ENCODE measurements at places on chromosomes 5 and 9.

- no peak for DNase-seq
Observed at GRCh38 chr5:69454460-69455249, 37.9 kb upstream of the OCLN start.

DNA sequence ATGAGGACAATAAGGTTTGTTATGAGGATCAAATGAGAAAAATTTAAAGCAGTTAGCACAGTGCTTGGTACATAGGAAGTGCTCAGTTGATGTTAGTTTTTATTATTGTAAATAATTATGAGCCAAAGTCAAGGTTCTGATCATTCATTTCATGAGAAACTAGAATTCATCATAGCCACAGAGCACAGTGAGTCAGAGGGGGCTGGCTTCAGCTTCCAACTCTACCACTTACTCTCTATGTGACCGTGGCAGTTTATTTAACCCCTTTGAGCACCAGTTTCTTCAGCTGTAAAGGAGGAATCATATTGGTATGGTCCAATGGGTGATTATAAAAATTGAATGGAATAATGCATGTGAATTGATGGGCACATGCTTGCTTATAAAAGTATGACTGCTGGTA lies 39.4 kb downstream of the KLHL3 start:
- DNase-seq, result no peak

GRCh38 chr9:121935739-121936138 lies 157.4 kb downstream of the TTLL11 start:
- DNase-seq, result no peak

DNA sequence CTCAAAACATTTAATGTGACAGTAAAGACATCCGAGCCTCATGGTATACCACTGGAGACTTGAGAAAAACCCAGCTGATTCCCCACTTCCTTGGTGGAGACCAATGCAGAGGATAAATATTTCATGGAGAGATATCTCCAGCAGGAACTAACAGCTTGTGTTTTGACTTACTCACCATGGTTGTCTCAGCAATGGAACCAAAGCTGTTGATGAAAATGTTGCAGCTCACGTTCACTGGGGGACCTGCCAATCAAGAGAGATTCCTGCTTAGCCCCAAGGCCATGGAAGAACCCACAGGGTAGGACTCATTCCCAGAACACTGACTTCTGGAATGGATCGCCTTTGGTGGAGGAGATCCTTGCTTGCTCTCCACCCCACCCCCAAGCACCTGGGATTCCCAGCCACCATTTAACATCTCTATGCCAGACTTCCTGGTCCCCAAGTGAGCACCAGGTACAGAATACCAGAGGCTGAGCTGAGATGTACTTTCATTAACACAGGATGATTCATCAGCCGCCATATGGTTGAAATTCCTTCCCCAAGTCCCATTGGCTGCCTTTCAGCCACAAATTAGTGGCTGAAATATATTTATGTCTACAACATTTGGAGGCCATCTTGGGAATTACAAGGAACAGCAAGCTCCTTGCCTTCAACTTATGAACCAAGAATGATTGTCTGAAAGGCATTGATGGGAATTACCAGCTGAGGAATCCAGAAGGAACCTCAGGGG lies 37.9 kb downstream of the GLRA1 start:
- no peak for DNase-seq

GRCh38 chr5:1726956-1727355 lies 72.7 kb downstream of the MRPL36 start:
- DNase-seq, result no peak

DNA sequence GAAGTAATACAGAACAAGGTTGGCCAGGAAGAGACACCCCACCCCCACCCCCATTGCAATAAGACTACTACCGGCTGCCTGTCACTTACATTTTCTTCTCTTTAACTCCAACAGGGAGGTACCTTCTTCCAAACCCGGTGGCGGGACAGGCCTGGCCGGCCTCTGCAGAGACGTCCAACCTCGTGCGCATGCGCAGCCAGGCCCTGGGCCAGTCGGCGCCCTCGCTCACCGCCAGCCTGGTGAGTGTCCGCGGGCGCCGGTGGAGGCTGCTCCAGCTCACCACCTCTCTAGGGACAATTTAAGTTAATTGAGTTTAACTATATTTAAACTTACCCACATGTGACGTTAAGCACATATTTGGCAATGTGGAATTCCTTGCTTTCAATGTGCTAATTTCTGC lies 192.4 kb downstream of the MAST4 start:
- DNase-seq, result no peak

- DNase-seq, result no peak
Observed at GRCh38 chr9:92325991-92326500, 293 bp downstream of the CENPP start.

GRCh38 chr5:32690153-32690552 lies 21.0 kb upstream of the NPR3 start:
- no peak for DNase-seq

DNA sequence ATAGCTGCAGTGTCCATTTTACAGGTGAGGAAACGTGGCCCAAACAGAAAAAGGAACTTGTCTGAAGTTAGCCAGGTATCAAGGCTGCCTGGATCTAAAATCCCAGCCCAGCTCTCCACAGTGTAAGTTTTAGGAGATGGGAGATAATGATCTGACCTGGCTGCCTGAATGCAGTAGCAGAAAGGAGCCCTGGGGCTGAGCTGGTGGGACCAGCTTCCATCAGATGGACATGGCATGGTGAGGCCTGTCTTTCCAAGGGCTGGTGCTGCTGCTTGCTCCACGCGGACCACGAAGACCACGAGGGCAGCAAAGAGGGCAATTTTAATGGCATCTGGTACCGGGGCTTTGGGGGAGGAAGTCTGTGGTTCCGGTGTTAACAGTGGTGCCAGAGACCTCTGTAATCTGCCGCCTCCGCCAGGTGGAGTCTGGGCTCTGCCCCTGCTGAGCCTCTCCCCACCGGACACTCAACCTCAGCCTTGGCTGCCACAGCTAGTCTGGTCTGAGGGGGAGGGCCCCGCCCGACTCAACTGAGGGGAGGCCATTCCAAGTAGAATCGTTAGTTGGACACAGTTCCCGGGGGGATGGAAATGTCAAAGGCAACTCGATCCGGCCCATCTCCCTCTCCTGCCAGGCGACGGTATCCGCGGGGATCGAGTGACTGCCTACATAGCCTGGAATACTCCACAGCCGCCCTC lies 650 bp downstream of the MYORG start:
- DNase-seq, result peak; percentile 78

- no peak for DNase-seq
Observed at GRCh38 chr9:17425384-17425783, 153.5 kb upstream of the SH3GL2 start.

GRCh38 chr5:98933445-98934072 lies 4.8 kb upstream of the CHD1 start:
- DNase-seq, result peak; percentile 15

GRCh38 chr5:148974642-148975327 lies 88.1 kb downstream of the SH3TC2 start:
- DNase-seq, result no peak

DNA sequence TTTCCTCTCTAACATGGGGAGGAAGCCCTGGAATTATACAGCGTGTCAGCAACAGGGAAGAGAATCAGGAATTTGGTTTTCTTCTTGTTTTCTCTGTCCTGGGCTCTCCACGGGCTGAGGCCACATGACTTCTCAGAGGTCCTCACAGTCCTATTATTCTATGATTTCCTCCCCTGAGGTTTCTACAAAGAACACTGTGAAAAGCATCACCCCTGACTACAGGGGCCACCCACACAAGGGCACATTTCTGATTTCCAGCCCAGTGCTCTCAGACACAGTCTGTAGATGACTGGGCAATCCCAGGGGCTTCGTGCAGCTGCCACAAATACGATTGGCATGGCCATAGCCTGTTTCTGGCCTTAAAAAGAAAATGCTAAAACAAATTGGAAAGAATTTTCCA lies 284.9 kb downstream of the CEMIP2 start:
- no peak for DNase-seq

DNA sequence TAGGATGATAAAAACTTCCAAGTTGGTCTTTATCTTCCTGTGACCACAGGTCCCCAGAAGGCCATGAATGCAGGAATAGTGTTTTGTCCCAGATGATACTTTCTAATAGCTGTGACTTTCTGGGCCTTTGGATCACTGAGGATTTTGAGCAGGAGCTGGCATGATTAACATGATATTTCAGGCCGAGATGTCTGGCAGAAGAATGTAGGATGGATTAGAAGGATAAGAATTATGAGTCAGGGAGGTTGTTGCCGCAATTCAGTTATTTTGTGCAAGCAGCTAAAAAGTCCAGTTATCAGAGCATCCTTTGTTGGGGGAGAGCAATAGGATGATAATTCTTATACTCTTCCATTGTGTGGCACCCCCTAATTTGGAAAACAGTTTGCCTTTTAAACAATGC lies 189.7 kb downstream of the PSAT1 start:
- no peak for DNase-seq

DNA sequence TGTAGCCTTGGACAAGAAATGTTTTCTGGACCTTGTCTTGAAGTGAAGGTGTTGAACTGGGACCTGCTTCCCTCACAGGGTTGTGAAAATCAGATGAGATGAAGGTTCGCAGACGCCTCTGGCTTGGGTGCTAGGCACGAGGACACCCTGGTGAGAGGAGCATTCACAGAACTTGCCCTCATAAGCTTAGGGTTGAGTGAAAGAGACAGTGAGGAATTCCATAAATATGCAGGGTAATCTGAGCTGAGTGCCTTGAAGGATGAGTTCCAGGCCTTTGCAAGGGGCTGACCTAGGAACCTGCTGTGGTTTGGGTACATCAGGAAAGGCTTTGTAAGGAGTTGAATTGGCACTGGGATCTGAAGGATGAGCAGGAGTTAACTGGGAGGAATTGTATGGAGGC lies 75.7 kb upstream of the SAP30L start:
- no peak for DNase-seq

DNA sequence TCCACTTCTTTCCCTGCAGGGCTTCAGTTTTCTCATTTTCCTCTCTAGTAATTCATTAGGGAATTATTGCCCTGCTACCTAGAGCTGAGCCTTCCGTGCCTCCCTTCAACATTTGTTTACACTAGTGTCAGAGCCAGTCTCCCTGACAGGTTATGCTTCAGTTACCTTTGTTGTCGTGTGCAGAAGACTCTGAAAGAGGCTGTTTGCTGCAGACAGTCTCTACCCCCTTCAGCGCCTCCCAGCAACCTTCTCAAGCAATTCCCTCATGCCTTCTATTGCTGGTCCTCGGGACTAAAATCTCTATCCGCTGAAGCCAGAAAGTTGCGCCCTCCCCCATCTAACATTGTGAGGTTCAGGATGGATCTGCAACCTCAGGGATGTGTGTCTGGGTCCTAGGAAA lies 12.8 kb downstream of the RALGPS1 start:
- no peak for DNase-seq

GRCh38 chr5:105924366-105924765 lies 1746.4 kb downstream of the EFNA5 start:
- no peak for DNase-seq

- DNase-seq, result no peak
Observed at GRCh38 chr5:53397141-53397757, 83.2 kb upstream of the FST start.

DNA sequence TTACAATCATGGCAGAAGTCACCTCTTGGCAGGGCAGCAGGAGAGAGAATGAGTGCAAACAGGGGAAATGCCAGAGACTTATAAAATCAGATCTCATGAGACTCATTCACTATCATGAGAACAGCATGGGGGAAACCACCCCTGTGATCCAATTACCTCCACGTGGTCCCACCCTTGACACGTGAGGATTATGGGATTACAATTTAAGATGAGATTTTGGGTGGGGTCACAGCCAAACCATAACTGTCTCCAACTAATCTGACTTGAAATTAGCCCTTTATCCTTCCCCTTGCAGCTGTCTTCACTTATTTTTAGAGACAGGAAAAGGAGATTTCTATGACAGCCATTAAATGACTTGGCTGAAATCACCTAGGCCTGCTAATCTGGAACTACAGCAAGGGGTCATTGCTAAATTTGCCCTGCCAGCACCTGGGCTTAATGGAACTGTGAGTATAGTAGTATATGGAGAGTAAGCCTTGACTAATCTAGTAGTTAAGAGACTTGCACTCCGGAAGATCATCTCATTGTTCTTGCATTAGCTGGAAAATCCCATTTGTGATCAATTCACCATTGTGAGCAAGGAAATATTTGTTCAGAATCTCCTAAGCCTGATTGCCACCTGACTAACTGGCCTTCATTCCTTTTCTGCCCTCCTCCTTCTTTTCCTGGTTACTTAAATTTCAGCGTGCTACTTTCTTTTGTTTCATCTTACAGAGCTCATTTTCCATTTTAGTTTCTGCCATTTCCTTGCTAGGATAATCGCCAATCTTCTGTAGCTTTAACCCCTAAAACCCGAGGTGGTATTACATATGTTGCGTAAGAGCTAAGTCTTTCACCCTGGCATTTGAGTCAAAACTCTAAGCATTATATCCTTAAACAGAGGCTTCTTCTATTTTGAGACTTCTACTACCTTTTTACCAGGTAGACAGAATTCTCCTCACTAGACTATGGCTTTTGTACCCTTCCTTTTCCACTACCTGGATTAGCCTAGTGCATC lies 65.3 kb upstream of the RUSC2 start:
- no peak for DNase-seq

DNA sequence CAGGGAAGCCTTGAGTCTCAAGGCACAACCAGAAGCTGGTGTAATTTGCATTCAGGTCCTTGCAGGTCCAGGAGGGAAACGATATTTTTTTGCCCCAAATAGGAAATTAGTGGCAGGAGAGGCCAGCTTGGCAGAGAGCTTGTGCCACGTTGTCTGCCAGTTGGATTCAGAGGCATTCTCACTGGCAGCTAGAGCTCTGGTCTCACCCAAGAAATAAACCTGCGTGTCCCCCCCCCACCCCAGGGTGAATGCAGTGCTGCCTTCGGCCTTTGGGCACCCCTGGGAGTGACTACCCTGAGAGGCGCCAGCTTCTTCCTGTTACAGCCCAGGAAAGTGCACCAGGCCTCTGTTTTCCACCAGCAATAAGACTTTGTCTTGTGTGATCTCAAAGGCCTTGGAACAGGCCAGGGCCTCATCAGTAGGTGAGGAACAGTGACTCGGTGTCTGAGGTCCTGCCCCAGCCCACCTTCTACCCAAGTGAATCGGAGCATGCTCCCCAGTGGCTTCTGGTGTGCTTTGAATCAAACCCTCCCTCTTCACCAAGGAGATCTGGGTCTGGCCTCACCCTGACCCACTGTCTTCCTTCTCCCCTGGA lies 68.4 kb downstream of the HSPA4 start:
- no peak for DNase-seq

DNA sequence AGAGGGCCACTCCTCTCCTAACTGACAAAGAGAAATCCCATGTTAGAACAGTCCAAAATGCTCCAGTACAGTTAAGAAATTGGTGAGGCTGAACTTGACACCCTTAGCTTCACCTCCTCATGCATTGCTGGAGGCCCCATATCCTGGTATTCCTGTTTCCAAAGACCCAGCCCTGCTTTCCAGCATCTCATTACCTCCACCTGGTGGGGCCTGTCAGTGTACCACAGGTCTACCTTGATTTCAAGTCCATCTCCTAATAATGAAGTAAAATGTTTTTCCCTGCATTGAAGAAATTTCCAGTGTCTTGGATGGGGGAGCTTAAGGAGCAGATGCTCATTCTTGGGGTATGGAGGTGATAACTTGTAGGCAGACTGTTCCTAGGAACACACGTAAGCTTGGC lies 70.6 kb upstream of the S1PR3 start:
- no peak for DNase-seq

Data from GM19239 (cell line).